NCI-H146 (cell line): ENCODE measurements at places on chromosomes 6 and 20.
A peak's percentile ranks its signal among the peaks of the same experiment; 100 is the strongest.

DNA sequence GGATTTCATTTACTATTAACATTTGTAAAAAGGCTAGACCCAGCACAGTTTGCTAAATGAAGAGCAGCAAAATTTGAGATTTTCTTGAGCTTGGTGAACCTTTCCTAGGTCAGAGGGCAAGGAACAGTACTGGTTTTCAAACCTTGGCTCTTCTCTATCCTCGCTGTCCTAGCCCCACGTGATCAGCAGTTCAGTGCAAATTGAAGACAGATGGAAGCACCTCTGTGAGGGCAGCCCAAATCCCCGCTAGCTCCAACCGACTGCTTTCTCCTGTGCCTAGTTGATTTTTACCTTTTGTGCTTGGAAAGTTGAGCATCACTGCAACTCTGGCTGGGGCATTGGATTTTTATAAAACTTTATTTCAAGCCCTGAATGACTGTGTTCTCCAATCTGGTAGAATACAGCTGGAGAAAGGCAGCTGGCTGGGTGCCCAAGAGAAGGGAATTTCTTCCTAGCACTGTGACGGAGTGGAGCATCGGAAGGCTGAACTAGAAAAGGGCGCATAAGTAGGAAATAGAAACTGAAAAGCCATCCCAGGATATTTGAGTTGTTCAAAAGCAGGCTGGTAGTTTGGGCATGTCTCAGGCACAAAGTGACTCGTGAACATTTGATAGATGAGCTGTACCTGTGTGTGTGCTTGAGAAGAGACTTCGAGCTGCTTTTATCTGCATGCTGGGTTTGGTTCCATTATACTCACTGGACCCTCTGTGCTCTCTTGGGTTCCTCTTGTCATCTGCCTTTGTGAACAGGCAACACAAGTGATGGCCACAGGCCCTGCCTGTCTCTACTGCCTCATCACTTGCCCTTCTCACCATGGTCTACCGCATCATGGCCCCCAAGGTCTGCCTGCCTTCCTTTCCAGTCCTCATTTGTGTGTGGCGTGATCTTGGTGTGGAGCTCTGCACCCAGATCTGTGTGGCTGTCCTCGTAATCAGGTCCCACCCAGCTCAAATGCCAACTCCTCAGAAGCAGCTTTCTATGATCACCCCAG, 2.3 kb downstream of the RNF114 start:
- no peak for DNase-seq

GRCh38 chr6:1854296-1854695, 244.6 kb downstream of the FOXC1 start:
- no peak for DNase-seq

- peak; percentile 17 for DNase-seq
Measured at GRCh38 chr6:137738931-137739504, 128.0 kb upstream of the TNFAIP3 start.

GRCh38 chr20:43727980-43728590, 1.3 kb upstream of the GTSF1L start:
- no peak for DNase-seq

DNA sequence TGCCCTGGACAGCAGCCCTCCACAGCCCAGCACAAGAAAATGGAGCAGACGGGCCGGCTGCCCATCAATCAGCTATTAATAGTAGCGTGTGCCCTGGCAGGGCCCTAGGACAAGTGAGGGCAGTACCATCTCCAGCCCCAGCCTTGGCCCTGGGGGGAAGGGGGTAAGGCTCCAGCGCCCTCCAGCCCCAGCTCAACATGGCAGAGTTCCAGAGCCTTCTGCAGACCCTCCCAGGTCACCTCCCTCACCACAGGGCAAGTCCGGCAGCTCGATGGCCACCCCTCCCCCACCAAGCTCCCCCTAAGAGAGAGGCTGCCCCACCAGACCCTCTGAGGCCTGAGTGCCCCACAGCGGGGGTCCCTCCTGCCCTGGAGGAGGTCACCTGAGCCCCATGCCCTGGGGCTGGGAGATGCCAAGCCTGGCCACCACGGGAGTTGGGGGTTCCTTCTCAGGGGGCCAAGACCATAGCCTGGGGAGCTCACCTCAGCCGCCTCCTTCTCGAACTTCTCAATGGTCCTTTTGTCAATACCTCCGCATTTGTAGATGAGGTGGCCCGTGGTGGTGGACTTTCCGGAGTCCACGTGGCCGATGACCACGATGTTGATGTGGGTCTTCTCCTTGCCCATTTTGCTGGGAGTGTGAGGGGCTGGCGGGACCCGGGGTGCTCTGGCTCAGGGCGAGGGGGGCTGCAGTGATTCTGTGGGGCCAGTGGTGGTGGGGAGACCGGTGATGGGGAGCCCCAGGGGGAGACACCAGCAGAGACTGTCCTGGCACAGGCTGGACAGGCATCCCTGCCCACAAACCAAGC, 1.5 kb downstream of the EEF1A2 start:
- DNase-seq: no peak

- DNase-seq: no peak
Measured at GRCh38 chr6:157302736-157303135, 20.6 kb downstream of the TMEM242 start.

GRCh38 chr6:73691512-73691911, 4.5 kb upstream of the CD109 start:
- DNase-seq: no peak

GRCh38 chr6:122998403-122998975, 2.5 kb downstream of the CLVS2 start:
- DNase-seq: peak; percentile 37

GRCh38 chr6:98516206-98516605, 318.2 kb upstream of the POU3F2 start:
- DNase-seq: peak; percentile 24

GRCh38 chr6:11495565-11496145, 41.9 kb upstream of the TMEM170B start:
- DNase-seq: no peak

DNA sequence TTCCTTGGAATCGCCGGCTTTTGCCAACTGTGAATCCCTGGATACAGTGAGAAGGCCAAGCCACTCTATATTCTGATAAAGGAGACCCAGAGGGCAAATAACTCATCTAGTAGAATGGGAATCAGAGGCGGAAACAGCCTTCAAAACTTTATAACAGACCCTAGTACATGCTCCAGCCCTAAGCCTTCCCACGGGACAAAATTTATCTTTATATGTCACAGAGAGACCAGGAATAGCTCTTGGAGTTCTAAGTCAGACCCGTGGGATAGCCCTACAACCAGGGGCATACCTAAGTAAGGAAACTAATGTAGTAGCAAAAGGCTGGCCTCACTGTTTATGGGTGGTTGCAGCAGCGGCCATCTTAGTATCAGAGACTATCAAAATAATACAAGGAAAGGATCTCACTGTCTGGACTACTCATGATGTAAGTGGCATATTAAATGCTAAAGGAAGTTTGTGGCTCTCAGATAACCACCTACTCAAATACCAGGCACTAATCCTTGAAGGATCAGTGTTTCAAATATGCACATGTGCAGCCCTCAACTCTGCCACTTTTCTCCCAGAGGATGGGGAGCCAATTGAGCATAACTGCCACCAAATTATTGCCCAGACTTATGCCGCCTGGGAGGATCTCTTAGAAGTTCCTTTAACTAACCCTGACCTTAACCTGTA, 29.5 kb downstream of the CEP85L start:
- DNase-seq: no peak

DNA sequence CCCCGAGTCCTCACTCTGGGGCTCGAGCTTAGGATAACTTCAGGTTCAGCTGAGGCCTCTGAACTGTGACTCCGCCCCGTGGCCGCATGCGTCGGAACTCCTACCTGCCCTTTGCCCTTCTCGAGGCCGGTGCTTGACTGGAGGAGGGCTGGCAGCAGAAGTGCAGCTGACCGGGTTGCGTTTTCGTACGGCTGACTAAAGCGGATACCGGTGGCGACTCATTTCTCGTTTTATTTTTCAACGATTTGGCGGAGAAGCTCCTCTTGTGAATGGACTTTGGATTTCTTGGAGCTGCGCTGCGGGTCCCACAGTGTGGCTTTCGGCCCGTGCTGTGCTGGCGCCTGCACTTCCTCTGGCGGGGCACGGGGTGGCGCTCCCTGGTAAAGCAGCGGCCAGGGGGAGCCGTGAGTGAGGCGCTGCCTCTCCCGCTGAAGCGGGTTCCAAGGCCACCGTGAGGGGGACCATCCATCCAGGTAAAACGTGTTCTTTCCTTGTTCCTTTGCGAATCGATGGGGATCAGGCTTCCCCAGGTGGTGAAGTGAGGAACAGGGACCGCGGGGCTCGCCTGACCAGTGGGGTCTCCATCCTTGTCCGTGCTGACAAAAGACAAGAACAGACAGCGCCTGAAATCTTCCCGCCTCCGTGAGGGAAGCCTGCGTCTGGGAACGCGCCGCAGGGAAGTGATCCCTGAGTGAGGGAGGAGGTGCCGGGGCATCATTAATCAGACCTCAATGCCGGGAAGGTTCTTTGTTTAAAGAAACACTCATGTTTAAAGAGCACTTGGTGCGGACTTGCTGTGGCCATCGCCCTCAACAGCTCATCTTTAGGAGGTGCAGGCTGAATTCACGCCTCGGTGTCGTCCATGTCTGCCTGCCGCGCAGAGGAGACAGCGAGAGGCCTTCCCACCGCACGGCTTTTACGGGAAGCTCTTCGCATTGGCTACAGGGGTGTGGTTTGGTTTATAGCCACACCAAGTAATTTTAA, 38.8 kb downstream of the ERMARD start:
- DNase-seq: peak; percentile 95

DNA sequence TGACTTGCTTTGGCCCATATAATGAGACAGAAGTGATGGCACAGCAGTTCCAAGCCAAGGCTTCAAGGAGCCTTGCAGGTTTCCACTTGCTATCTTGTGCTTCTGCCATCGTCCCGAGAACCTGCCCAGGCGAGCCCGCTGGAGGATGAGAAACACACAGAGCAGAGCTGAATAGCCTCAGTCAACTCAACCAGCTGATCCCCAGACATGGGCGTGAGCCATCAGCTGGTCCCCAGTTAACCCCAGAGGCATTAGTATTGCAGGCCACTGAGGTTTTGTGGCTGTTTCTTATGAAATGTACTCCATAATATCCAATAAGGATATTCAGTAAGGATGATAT, 81.7 kb upstream of the SHLD1 start:
- DNase-seq: no peak

DNA sequence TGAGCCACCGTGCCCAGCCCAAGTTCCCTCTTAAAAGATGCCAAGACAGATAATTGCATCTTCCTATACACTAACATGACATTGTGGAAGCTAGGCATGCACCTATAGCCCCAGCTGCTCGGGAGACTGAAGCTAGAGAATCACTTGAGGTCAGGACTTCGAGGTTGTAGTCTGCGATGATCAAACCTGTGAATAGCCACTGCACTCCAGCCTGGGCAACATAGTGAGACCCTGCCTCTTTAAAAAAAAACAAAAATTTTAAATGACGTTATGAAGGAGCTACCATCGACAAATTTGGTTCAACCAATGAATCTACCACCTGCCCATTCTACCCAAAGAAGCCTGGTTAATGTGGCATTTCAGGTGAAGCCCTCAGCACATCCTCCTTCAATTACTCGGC, 80.7 kb downstream of the TBC1D7 start:
- no peak for DNase-seq

GRCh38 chr6:126039284-126039683, 52.9 kb downstream of the TRMT11 start:
- DNase-seq: no peak

DNA sequence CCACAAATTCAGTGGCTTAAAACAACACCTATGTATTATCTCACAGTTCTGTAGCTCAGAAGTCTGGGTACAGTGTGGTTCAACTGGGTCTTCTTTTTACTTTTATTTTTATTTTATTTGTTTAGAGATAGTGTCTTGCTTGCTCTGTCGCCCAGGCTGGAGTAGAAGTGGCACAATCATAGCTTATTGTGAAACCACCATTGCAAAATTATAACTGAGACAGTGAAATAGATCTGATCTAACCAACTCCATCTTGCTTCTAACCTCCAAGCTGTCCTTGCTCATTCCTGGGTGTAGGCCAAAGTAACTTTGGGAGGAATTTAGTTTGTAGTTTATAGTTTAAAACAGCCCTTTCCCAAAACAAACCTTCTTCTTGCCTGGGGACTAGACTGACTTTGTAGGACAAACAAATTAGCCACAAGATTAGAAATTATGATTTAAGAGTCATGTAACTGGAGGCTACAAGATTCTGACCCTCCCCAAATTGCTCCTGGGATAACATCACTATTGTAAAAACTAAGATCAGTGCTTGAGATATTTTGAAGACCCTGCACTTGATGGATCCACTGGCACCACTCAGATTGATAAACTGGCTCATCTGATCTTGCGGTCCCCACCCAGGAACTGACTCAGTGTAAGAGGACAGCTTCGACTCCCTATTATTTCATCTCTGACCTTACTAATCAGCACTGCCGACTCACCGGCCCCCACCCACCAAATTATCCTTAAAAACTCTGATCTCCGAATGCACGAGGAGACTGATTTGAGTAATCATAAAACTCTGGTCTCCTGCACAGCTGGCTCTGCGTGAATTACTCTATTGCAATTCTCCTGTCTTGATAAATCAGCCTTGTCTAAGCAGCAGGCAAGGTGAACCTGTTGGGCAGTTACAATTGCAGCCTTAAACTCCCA, 193.4 kb upstream of the CDYL start:
- DNase-seq: no peak

GRCh38 chr6:163572612-163573011, 158.1 kb downstream of the QKI start:
- DNase-seq: peak; percentile 36

GRCh38 chr6:64034910-64035655, 399.5 kb downstream of the PHF3 start:
- DNase-seq: no peak

DNA sequence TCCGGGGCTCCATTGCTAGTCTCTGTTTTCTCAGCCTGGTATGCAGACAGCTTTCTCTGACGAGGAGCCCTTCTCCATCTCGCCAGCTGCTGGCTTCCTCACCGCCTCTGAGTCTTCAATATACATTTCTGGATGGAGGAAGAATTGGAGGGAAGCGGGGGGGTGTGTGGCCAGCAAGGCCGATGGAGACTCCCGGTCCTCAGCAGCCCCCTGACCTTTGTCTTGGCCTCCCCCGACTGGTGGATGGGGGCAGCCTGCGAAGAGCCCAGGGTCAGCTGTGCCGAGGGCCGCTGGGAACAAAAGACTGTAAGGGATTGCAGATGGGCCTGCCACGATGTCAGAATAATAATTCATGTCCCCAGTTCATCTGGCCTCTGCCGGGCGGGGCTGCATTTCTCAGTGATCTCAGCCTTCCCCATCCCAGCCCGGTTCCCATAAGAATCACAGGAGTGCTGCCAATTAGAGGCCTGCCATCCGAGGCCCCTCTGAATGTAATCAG, 54.3 kb upstream of the STX16 start:
- DNase-seq: no peak

DNA sequence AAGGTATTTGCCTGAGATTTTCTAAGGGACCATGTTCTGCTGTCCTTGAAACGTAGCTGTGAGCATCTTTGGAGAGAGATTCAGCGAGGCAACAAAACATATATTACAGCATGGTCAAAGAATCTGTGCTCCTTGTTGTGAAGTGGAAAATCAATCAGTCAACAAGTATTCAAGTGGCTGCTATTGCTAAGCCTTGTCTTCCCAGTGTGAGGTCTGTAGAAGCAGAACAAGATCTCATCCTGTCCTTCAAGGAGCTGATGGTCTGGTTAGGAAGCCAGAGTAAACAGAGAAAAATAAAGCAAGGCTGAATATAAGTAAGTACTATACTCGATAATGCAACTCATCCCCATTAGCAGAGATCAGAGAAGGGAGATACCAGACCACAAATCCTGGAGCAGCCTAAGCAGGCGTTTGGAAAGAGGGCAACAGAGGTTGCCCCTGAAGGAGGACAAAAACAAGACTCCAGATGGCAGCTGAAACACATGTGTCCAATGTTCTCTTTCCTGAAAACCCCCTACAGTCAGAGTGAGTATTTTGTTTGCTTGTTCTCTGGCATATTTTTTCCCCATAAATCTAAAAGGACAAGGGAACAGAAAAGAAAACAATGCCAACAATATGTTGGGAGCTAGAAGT, 392.0 kb downstream of the SYNE1 start:
- DNase-seq: no peak

GRCh38 chr6:37323580-37323979, 30.2 kb upstream of the RNF8 start:
- DNase-seq: no peak
